ENCODE measurements at places on chromosomes 12 and 14.

DNA sequence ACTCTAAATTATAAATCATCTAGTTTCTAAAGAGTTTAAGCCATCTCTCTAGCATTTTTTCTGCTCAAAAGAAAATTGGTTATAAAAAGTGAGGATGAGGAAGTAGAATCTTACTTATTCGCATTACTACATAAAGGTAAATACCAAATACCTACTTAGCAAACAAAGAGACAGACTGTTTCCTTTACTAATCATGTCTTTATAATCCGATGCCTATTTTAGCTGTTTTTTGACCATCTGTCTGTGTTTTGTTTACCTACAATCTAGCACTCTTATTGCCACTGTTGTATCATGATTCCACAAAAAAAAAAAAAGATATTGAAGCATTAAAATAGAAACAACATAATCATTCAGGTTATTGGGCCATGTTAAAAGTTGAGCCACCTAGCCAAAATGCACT lies 396.2 kb downstream of the PAWR start:
- no peak for DNase-seq

GRCh38 chr12:60335745-60336144 lies 739.9 kb downstream of the SLC16A7 start:
- no peak for DNase-seq

GRCh38 chr12:67991158-67991557 lies 1.9 kb downstream of the IFNG-AS1 start:
- no peak for DNase-seq

DNA sequence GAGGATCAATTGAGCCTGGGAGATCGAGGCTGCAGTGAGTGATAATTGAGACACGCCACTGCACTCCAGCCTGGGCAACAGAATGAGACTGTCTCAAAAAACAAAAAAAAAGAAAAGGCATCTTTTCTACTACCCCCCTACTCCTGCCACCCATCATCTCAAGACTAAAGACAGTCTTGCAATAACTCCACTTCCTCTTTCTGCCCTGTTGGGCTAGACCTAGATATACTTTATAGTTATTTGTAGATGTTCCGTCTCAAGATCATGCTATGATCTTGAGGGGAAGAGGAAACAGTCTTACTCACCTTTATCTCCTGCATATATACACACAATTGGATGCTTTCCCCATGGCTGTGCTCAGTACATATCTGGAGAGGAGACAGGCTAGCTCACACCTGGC lies 12.1 kb upstream of the ESPL1 start:
- no peak for DNase-seq

DNA sequence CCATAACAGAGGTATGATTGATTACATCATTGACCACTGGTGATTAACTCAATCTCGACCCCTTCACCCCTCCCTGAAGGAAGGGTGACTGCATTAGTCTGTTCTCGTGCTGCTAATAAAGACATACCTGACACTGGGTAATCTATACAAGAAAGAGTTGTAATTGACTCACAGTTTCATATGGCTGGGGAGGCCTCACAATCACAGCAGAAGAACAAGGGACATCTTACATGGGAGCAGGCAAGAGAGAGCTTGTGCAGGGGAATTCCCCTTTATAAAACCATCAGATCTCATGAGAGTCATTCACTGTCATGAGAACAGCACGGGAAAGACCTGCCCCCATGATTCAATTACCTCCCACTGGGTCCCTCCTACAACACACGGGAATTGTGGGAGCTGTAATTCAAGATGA lies 55.9 kb upstream of the TMCC3 start:
- no peak for DNase-seq

DNA sequence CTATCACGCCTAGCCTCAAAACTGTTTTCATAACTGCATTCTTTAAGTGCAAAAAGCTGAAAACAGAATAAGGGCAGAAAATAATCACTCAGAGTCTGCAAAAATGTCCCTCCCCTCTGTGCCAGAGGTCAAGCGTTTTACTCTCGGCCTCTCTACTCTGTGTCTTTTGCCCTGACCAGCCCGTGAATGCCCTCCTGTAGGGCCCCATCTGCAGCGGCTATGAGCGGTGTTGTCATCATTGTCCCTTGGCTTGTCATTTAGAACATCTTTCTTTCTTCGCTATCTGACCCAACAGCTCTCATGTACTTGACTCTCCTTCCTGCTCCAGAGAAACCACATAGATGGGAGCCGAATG lies 21.7 kb downstream of the ELK3 start:
- DNase-seq = no peak

DNA sequence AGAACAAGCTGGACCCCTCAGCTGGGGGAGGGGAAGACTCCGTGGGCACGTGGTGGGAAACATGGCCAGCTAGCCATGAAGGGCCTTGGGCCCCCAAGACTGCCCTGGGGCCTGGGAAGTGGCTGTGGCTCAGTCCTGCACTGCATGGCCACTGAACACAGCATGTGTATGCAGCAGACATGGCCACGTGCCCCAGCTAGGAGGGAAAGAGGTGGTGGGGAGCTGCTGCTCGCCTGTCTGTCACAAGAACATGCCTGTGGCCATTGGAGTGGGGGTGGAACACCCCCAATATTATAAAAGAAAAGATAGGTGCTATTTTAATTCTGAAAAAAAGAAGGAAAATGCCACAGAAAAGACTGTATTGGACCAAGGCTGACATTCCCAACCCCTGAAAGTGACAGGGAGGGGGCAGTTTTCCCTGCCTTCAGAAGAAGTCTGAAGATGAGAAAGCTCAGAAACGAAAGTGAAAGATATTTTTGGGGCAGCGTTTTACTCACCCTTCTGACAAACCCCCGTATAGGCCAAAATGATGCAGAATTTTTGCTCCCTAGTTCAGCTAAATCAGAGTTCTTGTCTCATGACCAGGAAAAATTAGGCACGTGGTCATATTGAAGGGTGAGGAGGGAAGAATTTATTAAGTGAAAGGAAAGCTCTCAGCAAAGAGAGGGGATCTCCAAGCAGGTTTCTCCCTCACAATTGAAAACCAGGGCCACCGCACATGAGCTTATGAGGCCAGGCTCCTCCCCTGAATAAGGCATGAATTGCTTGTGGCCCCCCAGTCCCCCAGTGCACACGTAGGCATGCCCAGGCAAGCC lies 35.2 kb upstream of the PCNX1 start:
- DNase-seq = no peak

- DNase-seq = no peak
These were observed 208.5 kb downstream of the CHST11 start for GRCh38 chr12:104665296-104665695.

- no peak for DNase-seq
These were observed 83.8 kb upstream of the DNM1L start for GRCh38 chr12:32595251-32595650.

DNA sequence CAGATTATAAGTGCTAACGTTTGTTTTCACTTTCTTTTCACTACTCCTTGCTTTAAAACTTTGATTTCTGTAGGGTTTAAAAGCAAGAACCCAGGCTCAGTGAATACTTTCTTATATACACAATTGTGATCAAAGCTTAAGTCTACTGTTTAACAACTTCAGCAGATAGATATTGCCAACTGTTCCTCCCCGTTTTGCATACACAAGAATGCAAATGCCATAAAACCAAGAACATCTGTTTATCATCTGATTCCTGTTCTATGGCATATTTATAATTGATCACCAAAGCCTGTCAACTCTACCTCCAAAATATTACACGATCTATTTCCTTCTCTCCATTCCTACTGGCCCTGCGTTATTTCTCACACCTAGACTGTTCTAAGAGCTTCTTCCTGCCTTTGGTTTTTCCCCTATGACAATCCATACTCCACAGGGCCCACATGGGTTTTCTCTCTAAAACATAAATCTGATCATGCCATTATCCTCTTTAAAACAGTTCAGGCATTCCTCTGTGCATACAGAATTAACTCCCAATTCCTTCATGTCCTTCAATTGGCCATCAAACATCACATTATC lies 15.9 kb downstream of the MED13L start:
- no peak for DNase-seq

DNA sequence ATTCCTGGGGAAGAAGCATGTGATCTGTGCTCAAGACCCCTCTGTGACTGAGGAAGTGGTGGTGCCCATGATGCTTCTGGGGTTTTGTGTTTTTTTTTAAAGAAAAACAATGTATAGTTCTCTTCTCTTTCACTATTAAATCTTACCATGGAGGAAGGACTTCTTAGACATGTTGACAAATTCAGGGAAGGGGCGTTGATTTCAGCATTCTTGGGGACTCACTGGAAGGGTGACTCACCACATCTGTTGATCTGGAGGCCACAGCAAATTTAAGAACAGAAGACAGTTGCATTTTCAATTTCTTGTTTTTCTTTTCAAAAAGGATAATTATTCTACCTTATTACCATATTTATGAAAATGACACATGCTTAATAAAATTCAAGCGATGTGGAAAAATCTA lies 152.9 kb upstream of the RTL1 start:
- DNase-seq = no peak

DNA sequence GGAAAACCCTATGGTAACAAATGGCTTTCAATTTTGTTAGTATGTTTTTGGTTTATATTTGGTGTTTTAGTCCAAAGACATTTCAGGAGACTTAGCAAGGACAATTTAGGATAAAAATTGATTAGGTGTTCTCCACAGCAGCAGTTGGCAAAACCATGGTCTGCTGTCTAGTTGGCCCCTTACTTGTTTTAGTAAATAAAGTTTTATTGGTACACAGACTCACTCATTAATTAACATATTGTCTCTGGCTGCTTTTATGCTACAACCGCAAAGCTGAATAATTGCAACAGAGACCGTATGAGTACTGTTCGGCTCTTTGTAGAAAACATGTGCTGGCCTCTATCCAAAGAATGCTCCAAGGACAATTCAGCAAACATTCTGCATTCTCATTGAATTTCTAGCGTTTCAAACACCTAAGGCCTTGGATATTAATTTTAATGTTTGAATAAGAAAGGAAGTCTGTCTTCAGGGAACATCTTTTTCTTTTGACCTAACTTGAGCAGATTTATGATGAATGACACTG lies 77.7 kb downstream of the CCDC92 start:
- no peak for DNase-seq

GRCh38 chr12:26119391-26119989 lies 5.3 kb downstream of the BHLHE41 start:
- DNase-seq = no peak

GRCh38 chr12:28390206-28390605 lies 199.9 kb downstream of the CCDC91 start:
- DNase-seq = no peak

DNA sequence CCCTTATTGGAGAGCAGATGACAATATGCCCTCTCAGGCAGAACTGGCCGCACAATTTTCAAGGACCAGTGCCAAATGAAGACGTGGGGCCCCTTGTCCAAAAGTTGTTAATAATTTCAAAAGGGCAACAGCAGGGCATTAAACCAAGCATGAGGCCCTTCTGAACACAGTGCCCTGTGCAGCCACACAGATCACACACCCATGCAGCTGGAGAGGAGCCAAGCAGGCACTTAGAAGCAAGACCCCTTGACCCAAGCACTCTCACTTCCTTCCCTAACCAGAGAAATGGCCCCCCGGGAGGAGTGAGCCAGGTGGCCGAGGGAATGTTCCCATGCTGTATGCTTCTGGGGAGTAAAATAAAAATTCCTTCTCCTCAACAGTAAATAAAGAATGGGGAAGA lies 114.0 kb upstream of the TMPO start:
- DNase-seq = no peak

GRCh38 chr12:25979059-25979458 lies 20.6 kb downstream of the RASSF8 start:
- DNase-seq = no peak

DNA sequence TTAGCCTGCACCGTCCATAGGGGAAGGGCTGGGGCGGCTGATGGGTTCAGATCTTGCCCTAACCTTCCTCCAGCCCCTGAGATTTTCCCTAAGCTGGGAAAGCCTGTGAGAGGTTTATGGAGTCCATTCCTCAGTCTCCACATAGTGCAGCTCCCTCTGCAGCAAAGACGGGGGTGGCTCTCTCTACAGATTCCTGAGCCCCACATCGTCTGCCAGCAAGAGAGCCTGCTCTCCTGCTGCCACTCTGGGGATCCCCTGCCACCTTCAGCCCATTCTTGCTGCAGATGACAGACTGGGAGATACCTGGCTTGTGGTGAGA lies 3.1 kb downstream of the SMIM41 start:
- DNase-seq = no peak

DNA sequence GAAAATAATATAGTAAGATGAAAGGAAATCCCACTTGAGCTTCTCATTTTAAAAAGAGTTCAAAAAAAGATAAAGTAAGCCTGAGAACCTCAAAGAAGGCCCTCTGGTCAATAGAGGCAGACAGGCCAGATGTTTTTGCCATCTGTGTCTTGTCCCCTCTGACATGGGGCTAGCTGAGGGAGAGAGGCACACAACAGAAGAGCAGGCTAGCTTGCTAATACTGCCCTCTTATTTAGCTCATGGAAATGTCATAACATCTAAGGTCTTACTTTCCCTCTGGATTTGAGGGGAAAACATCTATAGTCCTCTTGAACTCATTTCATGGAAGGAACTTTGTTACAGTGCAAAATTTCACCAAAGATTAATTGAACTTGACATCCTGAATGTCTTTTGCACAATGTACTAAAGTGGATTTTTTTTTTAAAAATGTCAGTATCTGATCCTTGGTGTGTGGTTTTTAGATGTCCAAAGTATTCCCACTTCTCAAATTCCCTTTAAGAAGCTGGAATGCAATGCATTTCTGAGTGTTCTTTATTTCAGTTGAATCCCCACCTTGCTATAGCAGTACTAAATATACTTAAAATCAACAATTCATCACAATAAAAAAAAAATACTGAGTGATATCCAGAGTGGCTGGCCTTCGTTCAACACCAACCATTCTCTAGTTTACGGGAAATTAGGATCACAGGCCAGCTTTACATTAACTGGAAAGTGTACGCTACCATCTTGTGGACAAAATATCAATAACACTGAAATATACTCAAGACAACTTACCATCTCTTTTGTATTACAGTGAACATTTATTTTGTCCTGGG lies 176.7 kb downstream of the PAH start:
- DNase-seq = no peak

DNA sequence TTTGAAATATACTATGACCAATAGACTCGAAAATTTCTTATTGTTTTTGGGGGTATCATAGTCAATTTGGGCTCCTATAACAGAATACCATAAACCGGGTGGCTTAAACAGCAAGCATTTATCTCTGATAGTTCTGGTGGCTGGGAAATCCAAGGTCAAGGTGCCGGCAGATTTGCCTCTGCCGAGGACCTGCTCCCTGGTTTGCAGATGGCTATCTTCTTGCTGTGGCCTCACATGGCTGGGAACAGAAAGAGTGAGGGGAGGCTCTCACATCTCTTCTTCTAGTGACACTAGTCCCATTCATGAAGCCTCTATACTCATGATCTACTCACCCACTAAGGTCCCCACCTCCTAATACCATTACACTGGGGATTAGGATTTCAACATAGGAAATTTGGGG lies 70.7 kb downstream of the BORCS5 start:
- no peak for DNase-seq

GRCh38 chr12:22755629-22756028 lies 130.7 kb downstream of the ETNK1 start:
- no peak for DNase-seq

GRCh38 chr14:43407706-43408105 lies 1099.4 kb downstream of the FSCB start:
- DNase-seq = no peak

DNA sequence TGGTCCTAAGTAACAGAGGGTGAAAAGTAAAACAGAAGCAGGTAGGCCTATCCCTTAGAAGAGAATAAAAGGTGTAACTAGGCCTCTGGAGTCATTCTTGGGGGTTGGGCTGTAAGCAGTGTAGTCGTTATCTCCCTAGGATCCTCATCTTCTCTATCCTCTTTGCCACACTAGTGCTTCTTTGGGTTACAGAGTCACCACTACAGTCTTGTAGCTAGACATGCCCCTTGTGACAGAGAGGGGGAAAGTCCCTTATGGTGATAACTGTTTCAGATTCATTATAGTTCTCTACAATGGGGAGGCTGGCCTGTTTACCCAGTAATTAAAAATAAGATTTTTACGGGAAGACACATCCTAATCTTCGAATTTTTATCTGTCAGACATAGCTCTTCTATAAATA lies 16.4 kb upstream of the SRP54 start:
- no peak for DNase-seq
